ENCODE measurements at places on chromosomes 6 and 20.

DNA sequence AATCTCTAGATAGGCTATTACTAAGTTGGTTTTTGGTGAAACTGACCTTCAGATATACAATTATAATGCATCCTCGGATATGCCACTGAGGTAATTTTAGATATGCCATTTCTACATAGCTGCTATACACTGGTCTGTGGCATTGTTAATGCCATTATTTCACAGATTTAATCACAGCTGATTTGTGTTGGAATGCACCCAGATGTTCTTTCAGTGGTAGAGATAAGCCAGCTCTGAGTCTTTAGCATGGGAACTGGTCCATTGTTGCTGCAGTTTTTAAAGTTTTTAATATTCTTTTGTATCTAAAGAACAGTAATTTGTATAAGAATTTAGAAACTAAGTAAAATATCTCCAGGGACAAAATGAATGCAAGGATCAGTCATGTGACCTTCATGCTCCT, 6.8 kb downstream of the TMX4 start:
- DNase-seq = no peak

- no peak for DNase-seq
Observed at GRCh38 chr6:122798099-122798641, 9.1 kb downstream of the SMPDL3A start.

- DNase-seq = no peak
Observed at GRCh38 chr6:5956939-5957338, 49.8 kb downstream of the NRN1 start.

GRCh38 chr20:1327827-1328679, 886 bp downstream of the SDCBP2 start:
- DNase-seq = no peak

- no peak for DNase-seq
Observed at GRCh38 chr6:154080461-154081189, 41.6 kb downstream of the OPRM1 start.

- no peak for DNase-seq
Observed at GRCh38 chr6:41373627-41373918, 38.2 kb downstream of the NCR2 start.

- no peak for DNase-seq
Observed at GRCh38 chr6:97288188-97288587, 5.2 kb upstream of the MMS22L start.

- DNase-seq = no peak
Observed at GRCh38 chr6:45675634-45676033, 297.9 kb upstream of the SUPT3H start.

- DNase-seq = no peak
Observed at GRCh38 chr20:35088231-35089145, 4.1 kb downstream of the TRPC4AP start.

DNA sequence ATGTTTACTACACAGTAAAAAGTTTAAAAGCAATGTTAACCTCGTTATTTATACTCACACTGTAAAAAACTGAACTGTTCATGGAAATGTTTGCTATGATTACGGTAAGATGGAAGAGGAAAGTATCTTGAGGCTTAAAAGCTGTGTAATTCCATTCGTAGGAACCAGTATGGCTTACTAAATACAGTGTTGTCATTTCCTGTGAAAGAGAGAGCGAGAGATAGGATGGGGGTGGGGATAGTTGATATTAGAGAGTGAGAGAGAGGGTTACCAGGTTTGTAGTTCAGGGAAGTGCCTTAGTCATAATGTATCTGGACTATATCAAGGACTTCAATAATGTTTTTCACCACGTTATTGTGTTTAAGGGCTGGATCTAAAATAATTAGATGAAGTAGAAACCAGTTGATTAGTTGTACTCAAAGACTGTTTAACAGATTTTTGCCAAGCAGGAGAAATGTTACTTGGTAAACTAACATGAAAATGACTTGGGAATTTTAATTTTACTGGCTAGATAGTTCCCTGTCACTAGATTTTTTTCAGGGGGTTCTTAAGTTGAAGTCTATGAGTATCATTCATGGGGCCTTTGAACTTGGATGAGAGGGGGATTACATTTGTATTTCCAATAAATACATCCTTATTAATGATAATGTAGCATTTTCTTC, 30.4 kb downstream of the AFDN start:
- DNase-seq = no peak

GRCh38 chr6:41247288-41247865, 19.2 kb downstream of the TREML4 start:
- no peak for DNase-seq

DNA sequence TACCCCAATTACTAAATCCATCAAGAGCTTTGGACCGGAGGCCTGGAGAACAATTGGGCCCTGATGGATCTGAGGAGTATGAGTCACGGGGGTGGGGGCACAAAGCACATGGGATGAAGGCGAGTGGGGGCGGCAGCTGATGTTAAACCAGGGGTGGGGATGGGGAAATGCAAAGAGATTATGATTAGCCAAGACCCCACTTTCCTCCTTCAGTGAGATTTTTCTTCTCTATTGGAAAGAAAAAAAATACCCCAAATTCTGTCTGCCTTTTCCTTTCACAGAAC, 57.9 kb downstream of the ARHGAP40 start:
- DNase-seq = no peak

DNA sequence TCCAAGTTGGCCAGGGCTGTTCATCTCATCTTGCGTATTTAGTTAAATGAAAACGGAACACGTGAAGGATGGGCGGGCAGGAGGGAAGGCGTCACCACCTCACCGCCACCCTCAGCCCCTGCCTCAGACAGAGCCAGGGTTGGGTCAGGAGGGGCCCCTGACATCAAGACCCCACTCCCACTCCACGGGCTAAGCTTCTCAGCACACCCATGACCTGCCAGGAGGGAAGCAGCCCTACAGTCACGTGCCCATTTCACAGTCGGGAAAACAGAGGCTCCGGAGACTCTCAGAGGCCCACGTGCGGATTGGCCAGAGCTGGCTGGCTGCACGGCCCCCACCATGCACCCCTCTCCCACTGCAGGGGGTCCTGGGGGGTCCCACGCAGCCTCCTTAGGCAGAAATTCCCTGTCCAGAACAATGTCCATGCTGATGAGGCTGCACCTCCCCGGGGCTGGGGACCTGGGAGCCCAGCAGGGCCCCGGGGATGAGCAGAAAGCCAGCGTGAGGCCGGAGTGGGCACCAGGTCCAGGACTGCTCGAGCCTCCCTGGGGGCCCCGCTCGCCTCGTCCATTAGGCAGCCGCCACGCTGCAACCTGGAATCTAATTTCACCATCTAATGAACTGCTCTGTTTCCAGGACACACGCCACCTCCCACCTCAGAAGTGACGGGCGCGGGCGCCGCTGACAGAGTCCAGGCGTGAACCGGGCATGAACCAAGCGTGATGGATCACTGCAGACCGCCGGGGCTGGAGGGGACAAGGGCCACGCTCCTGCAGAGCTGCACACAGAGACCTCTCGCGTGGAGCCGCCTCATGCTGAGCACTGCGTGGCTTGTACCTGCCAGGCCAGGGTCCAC, 15.8 kb downstream of the KCNQ2 start:
- no peak for DNase-seq

DNA sequence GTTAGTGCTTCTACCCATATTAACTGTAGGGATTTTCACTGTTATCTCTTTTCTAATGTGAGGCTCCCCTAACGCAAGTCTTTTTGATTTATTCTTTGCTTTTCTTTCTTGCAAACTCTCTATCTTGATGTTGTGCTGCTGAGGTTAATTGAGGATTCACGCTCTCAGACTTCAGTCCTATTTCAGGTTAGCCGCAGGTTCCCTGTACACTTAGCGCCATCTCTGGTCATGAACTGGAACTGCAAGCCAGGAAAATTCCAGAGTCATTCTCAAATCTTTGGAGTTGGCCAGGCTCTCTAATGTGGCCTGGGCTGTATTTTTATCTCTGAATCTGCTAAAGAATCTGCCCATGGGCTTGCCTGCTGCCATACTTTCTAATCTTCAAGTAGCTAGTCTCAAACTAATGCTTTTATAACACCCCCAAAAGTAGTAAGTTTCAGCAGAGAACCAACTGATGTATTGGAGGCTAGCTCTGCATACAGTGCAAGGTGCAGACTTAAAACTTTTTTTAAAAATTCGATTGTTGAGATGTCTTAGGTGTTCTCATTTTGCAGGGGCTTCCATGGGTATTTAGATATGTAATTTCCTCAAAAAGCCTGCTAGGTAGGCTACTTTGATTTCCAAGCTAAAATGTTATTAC, 91.1 kb upstream of the OPRM1 start:
- no peak for DNase-seq

GRCh38 chr6:11358904-11359830, 126.7 kb upstream of the NEDD9 start:
- DNase-seq = no peak

DNA sequence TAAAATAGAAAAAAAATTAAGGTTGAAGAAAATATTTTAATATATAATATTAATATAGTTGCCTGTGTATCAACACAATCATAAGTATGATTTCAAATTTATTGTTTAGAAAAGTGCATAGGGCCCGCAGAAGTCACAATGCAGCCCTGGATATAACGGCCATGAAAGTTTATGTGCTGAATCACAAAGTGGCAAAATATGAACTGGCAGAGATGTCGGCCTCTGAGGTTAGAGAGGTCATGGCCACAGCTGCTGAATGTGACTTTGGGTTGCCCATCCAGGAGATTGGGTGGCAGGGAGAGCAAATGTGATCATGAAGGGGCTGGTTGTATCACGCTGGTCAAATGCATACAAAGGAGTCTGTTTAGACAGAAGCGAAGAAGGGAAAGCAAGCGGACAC, 35.7 kb downstream of the COL11A2 start:
- DNase-seq = no peak

DNA sequence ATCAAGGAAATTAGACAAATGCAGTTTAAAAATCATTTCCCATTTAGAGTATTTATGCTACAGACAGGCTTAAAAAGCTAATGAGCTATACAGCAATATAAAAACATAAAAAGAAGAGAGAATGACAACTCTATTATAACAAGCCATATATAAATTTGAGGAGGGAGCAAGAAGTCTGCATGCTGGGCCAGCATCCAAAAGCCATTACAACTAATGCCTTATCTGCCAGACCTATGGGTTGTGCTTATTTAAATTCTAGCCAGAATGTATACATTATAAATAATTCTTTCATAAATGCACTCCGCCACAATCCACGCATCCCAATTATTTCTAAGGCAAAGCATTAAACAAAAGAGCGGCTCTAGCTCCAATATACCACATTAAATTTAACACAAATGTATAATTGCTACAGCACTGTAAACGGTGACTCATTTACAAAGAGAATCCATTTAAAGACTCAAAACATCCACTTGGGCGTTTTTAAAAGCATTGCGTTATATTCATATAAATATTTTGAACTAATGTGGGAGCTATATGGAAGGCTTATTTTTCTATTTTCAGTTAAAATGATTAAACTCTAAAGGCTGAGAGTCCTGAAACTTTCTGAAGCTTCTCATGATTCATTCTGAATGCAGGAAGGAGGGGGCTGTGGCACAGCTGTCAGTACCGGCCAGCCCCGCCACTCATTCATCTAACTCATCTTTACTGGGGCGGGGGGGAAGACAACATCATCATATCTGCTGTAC, 37.7 kb upstream of the RAB22A start:
- DNase-seq = peak; percentile 27

- no peak for DNase-seq
Observed at GRCh38 chr6:134379076-134379475, 61.2 kb upstream of the SGK1 start.

GRCh38 chr20:62156592-62157386, 13.2 kb downstream of the SS18L1 start:
- DNase-seq = no peak

- DNase-seq = no peak
Observed at GRCh38 chr6:156780962-156781853, 4.0 kb downstream of the ARID1B start.

GRCh38 chr6:7033202-7033601, 74.6 kb upstream of the RREB1 start:
- no peak for DNase-seq

- DNase-seq = no peak
Observed at GRCh38 chr20:50450881-50451752, 59.1 kb upstream of the PTPN1 start.

GRCh38 chr6:140736231-140736630, 1361.8 kb upstream of the CITED2 start:
- DNase-seq = no peak

DNA sequence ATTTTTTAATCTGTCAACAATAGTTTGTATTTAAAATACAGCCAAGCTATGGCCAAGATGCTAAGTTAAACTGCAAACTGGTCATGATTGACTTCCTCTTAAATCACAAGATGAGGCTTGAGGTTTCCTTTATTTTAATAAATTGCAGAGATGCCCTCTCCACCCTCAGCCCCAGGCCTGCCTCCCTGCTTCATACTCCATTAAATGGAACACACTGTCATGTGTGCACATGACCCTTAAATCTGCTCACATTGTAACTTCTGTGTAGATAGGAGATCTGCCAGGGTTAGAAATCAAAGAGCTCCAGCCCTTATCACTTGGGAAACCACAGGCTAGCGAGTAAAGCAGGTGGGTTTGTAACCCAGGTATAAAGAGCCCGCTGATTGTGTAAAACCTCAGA, 20.8 kb downstream of the DUSP22 start:
- no peak for DNase-seq

- DNase-seq = no peak
Observed at GRCh38 chr6:117918454-117918853, 11.4 kb downstream of the SLC35F1 start.

- DNase-seq = no peak
Observed at GRCh38 chr20:15937179-15937578, 636.1 kb downstream of the KIF16B start.

DNA sequence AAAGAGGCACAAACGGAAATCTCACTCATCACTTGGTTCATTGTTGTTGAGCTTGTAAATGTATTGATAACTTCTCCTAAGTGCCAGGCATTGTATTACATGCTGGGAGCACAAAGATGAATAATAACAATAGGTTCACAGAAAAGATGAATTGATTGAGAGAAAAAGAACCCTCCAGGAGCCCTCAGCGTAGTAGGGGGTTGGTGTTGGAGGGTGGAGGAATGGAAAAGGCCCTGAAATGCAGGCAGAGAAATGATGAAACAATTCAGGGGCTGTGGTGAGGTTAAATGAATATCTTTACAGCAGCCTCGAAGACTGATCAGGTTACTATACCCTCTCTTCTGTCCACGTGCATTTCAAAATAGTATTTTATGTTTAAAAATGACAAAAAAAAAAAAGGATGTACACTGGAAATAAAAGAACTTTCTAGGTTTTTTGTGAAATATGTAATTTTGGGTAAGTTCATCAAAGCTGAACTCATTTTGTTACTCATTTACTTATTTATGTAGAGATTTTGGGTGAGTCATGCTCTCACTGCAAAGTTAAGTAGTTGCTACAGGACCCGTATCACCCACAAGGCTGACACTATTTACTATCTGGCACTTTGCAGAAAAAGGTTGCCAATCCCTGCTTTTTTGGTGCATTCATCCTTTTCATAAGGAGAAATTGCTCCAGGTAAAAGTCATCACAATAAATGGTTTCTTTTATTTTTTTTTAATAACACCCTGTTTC, 277.3 kb downstream of the ZNF217 start:
- DNase-seq = no peak

DNA sequence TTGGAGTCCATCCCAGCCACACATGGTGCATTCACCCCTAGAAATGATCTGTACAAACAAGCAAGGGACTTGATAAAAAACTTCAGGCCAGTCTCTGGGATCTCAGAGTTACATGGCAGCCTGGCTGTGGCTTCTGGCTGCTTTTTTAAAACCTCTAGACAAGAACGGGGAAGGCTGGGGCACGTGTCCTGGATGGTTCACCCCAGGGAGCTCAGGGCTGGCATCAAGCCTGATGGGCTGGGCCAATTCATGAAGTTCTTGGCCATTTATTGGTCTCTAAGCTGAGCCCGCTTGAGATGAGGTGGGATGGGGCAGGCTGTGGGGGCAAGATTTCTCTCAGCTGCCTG, 10.4 kb upstream of the ZFAND3 start:
- DNase-seq = no peak
